ENCODE measurements at places on chromosomes 16 and 17. TPM values are rescaled to one million over a fixed set of nuclear protein-coding genes. Genes with fewer than 3 reads are reported as not detected.

The BPTF gene
- 28.6 TPM for total RNA-seq

The AGRP gene
- total RNA-seq = not detected

The AHSP gene
- not detected for total RNA-seq

The PAM16 gene
- 27.4 TPM for total RNA-seq

The UTS2R gene
- total RNA-seq = not detected

The OTOP3 gene
- not detected for total RNA-seq

The TRIM72 gene
- not detected for total RNA-seq

The CCL17 gene
- total RNA-seq = not detected
